Cerebellar cortex (tissue), 1 donor: ENCODE measurements at places on chromosomes 3 and 15.

DNA sequence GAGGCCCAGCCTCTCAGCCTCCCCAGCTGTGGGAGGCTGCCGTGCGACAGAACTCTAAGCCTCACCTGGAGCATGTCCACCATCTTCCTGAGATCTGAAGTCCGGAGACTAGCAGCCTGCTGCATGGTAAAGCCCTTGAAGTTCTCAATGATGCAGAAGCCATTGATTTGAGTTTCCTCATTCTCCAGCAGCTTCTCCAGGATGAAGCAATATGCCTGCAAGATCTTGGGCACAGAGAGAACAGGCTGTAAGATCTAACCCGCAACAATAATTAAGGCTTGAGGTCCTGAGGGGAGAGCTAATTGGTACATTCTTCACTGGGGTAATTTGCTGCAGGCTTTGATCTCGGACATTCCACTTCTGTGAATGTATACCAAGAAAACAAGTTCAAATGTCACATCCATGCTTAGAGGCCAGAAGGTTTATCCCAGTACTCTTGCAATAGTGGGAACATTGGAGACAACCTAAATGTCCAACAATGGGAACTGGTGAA lies 9.7 kb downstream of the RLBP1 start:
- DNase-seq = no peak

- no peak for DNase-seq
These were observed 171.9 kb downstream of the SYNPR start for GRCh38 chr3:63450023-63450422.

DNA sequence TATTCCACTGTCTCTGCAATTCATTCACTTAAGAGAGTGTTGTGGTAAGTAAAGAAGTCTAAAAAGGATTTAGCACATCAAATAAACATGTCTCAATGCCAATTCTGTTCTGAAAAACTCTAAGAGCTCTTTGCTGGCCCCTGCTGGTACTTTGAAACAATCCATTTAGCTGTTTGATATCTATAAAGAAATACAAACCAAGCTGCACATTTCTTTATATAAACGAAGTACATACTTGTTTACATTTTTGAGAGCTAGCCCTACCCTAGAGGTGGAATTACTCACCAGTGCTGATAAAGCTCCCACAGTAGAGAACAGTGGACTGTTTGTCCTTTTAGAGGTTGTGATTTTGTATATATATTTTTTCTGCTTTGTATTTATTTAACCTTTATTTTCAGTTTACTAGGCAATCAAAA lies 75.5 kb downstream of the NEDD4 start:
- DNase-seq = peak; percentile 25

- DNase-seq = no peak
These were observed 110.4 kb downstream of the IL12A start for GRCh38 chr3:160098926-160099626.

GRCh38 chr15:70063261-70063925 lies 34.3 kb downstream of the TLE3 start:
- no peak for DNase-seq

GRCh38 chr15:38080651-38081275 lies 146.3 kb downstream of the TMCO5A start:
- DNase-seq = no peak

- DNase-seq = no peak
These were observed 76.7 kb downstream of the CBLB start for GRCh38 chr3:105791919-105792786.

DNA sequence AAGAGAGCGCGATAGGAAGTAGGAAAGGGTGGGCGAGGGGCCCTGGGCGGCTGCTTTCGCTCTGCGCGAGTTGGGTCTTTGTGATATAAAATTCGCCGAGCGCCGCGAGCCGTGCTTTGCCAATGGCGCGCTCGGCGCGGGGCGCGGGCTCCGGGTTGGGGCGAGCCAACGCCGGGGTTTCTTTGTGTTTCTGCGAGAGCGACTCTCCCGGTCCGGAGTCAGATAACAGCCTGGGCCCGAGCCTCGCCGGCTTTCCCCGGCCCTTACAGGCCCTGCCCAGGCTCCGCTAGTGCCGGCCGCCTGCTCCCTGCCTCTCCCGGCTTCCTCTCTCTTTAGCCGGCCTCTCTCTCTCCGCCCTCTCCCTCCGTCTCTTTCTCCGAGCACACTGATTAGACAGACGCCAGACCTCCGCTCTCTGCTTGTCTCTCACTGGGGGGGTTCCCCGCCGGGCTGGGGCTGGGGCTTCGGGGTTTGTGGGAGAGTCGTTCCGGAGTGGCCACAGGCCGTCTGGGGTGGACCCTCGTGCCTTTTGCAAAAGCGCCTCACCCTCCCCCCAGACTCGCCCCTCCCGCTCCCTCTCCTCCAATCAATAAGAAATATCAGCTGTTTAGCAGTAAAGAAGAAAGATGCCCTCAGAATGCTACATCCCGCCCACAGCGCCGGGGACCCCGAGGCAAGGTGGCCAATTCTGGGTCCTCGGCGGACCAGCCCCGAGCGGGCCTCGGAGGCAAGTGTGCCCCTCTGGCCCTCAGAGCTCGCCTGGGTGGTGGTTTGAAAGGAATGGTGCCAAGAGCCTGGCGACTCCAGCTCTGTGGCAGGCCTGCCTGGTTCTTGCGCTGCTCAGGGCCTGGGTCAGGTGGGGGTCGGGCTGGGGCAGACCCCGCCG lies 2.9 kb downstream of the NR2F2 start:
- DNase-seq = peak; percentile 49

- DNase-seq = no peak
These were observed 358.9 kb downstream of the RBMS3 start for GRCh38 chr3:29639578-29640290.

GRCh38 chr3:127457094-127457475 lies 133.4 kb downstream of the TPRA1 start:
- DNase-seq = no peak

- peak; percentile 63 for DNase-seq
These were observed 1.5 kb downstream of the DLL4 start for GRCh38 chr15:40930430-40931299.

- no peak for DNase-seq
These were observed 271.1 kb downstream of the EBLN2 start for GRCh38 chr3:73332558-73332957.

GRCh38 chr3:186286114-186286513 lies 75.9 kb downstream of the DGKG start:
- DNase-seq = no peak

- DNase-seq = no peak
These were observed 15.0 kb upstream of the PLD1 start for GRCh38 chr3:171825222-171825828.

DNA sequence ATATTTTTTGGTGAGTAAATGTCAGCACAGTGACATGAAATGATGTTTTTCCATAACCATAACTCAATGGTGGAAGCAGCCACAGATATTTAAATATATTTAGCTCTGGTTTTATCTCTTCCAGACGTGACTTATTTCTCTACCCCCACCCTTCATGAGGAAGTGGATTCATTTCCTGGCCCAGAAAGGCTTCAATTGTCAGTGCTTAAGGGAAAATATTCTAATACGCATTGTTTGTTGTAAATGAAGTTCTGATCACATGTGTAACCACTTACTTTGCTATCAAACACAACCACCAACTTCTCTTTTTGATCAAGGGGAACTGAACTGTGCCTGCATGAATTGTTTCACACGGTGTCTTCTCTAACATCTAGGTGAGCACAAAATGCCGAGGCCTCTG lies 14.0 kb downstream of the CLDN16 start:
- DNase-seq = no peak

DNA sequence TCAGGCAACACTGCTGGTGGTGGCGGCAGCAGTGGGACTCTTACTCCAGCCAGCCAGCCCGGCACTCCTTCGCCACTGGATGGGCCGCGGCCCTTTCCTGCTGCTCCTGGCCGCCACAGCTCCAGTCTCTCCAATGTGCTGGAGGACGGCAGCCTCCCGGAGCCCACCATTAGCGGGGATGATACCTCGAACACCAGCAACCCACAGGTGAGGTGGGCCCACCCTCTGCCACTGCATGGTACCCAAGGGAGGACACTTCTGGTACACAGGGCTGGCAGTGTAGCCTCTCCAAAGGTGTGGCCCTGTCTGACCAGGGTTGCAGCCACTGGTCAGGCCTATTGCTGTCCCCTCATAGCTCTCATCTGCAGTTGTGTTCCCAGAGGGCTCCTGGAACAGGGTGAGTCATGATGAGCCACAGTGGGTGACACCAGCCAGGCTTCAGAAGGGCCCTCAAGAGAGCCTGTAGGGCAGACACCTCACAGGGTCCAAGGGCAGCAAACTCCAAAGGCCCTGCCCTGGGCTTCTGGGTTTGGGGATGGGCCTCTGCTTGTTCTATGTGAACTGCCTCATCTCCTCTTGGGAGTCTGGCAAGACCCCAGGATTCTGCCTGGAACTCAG lies 20.8 kb downstream of the NBEAL2 start:
- DNase-seq = no peak

- DNase-seq = no peak
These were observed 34.4 kb upstream of the CCDC80 start for GRCh38 chr3:112675349-112675748.

GRCh38 chr3:72482589-72483321 lies 365.5 kb downstream of the SHQ1 start:
- no peak for DNase-seq

GRCh38 chr3:20056725-20057611 lies 16.7 kb downstream of the KAT2B start:
- DNase-seq = no peak

DNA sequence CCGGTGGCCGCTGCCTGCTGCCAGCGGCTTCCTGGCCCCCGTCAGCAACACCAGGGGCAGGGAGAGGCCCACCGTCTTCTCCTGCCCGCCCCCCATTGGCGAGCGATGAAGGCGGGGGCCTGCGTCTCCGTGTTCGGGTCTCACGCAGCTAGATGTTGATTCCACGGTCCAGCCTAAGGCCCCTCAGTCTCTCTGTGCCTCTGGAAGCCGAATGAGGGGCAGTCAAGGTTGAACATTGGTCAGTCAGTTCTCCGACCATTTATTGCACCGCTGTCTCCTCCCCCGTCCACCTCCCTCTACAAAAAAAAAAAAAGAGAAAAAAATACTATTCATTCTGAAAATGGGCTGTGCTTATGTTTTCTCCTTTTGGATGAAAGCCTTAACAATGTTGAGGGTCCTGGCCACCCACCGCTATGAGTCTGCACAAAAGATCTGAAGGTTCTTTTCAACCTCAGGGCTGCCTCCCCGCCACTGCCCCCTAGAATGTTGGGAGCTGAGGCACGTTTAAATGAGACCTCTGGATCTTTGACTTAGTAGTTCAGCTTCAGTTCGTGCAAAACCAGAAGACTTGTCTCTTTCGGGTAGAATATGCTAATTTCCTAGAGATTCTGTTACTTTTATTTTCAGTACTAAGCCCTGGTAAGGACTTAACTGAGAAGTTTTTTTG lies 736 bp downstream of the IREB2 start:
- peak; percentile 18 for DNase-seq

GRCh38 chr15:56934269-56934668 lies 15.8 kb downstream of the TCF12 start:
- no peak for DNase-seq

- DNase-seq = no peak
These were observed 109.1 kb downstream of the COL6A6 start for GRCh38 chr3:130626049-130626448.

DNA sequence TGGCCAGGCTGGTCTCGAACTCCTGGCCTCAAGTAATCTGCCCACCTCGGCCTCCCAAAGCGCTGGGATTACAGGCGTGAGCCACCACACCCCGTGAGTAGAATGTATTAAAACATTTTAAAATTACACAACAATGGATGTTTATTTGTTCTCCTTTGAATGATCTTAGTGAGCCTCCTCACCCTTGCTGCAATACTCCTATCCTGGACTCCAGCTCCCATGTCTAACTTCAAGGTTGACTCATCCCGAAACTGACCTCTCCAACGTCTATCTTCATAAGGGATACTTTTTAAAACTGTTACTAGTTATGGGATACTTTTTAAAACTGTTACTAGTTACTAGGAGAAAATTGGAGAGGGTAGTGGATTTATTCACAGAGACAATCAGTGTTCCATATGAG lies 17.8 kb upstream of the RHCG start:
- no peak for DNase-seq

GRCh38 chr3:55434789-55435188 lies 52.3 kb downstream of the WNT5A start:
- peak; percentile 3 for DNase-seq

- DNase-seq = no peak
These were observed 53.7 kb upstream of the INO80 start for GRCh38 chr15:41169781-41170180.

DNA sequence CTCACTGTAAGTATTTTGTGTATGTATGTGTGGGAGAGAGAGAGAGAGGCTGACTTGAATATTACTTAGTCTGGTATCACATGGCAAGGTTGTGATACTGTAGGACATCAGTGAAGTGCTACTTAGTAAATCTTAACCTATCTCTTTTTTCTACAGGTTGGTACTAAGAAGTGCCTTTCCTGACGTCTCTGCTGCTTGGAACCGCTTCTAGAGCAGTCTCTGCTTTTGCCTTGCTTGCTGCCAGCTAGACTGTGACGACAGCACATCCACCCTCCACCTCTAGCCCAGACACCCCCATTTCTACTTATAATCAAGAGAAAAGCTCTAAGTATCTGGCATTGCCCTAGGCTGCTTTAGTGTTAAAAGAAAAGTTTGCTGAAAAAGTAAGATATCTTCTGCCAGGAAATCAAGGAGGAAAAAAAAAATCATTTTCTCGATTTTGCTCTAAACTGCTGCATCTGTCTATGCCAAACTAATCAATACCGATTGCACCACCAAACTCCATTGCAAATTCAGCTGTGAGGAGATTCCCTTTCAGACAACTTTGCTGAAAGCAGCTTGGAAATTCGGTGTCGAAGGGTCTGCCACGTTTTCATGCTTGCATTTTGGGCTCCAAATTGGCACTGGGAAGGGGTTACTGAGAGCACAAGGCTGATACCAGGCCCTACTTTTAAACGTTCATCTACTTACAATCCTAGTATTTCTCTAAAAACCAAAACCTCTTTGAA lies 30.7 kb downstream of the MBNL1 start:
- peak; percentile 73 for DNase-seq

- DNase-seq = no peak
These were observed 27.8 kb downstream of the ADGRG7 start for GRCh38 chr3:100637197-100637631.

DNA sequence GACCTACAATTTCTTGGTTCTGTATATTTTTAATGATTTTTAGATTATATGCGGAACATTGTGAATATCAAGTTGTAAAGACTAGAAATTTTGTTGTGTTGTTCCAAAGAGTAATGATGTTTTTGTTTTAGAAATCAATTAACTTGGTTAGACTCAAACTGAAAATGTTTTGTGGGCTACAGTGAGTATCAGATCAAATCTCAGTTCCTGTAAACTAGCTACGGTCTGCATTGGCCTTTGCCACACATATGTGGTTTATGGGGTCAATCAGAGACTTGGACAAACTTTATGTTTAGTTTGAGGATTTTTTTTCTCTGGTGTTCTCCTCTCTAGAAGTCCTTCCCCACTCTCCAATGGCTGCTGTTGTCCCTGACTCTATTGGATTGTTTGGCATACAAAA lies 308.0 kb upstream of the THRB start:
- no peak for DNase-seq

GRCh38 chr15:82999426-82999825 lies 12.0 kb downstream of the C15orf40 start:
- no peak for DNase-seq

GRCh38 chr3:127442506-127442905 lies 148.0 kb downstream of the TPRA1 start:
- no peak for DNase-seq

- no peak for DNase-seq
These were observed 32.1 kb upstream of the RFTN1 start for GRCh38 chr3:16545413-16546185.

- no peak for DNase-seq
These were observed 65.4 kb downstream of the SSR3 start for GRCh38 chr3:156489462-156489911.

GRCh38 chr15:71448688-71449114 lies 333.4 kb downstream of the THSD4 start:
- peak; percentile 56 for DNase-seq

- no peak for DNase-seq
These were observed 869.4 kb downstream of the NAALADL2 start for GRCh38 chr3:175728566-175728965.
